ENCODE measurements at places on chromosomes 3 and 15.

DNA sequence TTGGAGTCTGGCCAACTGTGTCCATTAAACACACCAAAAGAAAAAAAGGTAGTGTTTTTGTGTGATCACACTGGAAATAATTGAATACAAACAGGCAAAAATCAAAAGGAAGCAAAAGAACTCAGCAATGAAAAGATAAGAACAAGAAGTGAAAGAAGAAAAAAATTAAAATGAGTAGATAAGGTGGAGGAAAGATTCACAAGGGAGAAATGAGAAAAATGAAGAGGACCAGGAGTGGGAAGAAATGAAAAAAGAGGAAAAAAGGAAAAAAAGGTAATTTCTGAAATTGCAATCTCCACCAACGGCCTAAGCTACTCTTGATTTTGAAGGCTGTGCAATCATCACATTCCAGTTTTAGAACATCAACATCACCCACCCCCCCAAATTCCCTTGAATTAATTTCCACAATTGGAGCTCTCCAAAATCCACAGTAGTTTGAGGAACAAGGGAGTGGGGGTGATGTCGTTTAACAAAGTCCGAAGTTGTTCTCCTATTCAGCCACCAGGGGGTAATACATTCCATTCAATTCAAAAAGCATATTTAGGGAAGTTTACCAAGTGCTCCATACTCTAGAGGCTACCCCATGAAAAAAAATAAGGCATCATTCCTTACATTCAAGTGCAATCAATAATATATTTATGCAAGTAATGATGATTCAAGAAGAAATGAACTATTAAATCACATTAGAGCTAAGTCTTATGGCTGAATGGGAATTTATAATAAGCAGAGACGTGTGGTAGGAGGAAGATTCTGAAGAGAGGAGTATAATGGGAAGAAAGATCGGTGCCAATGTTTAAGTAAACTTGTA is 37.4 kb downstream of the ZNF860 start:
- DNase-seq, result peak; percentile 70

GRCh38 chr3:150797155-150797554 is 34.2 kb upstream of the SIAH2 start:
- no peak for DNase-seq

DNA sequence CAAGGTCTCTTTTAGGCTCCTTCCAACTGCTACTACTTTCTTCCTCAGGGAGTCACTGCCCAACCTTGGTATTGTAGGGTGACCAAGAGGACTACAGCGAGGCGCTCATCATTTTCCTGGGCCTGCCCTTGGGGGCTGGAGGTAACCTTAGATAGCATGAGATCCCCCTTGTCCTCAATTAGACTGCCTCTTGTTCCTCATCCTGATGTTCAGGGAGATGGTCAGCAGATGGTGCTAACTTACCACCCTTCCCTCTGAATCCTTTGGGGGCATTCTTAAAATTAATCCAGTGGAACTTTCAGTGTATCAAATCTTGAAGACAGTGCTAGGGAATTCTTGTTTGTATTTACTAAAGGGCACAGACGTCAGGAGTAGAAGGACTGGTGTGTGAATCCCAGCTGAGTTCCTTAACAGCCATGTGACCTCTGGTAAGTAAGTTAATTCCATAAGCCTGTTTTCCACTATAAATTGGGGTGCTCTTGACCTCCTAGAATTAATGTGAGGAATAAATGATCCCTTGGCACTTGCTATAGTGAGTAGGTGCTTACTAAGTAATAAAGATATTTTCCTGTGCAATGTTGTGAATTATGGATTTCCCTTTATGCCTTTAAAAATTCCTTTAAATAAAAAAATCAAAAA is 4.1 kb upstream of the CLPX start:
- DNase-seq, result peak; percentile 67

DNA sequence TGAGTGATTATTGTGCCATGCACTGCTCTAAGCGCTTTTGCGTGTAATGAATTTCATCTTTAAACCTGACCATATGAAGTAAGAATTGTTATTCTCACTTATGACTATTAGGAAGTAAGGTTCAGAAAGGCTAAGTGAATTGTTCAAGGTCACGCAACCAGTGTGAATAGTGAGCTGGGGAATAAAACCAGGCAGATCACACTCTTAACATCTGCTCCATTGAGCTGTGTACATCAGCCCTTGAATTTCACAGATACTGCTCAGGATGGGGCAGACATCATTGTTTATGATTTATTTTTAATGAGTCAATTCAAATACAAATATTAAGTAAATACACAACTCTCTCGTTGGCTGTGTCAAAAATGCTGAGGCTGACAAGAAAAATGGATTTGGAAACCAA is 184.5 kb downstream of the FNDC3B start:
- DNase-seq, result no peak

GRCh38 chr3:143002083-143002712 is 828 bp downstream of the U2SURP start:
- peak; percentile 17 for DNase-seq

DNA sequence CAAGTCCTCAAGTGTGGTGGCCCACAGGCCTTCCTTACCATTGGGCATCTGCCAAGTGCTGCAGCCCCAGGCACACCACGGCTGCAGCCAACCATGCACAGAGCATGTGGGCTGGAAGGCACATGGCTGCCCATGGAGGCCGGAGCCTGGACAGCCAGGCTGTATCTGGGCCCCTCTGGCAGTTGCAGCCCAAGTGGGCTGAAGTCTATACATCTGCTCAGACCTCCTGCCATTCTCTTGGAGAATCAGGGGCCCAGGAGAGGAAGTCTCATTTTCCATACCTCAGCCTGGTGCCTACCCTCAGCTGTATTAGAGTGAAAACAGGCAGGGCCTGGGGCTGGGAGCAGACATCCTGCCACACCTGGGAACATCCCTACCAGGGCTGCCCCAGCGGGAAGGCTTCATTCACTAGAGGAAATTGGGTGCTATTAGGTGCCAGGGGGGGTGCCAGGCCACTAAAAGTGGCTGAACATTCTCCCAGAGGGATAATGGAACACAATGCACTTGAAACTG is 48.0 kb upstream of the SLCO2A1 start:
- DNase-seq, result no peak

- DNase-seq, result no peak
Observed at GRCh38 chr3:196501316-196502044, 2.1 kb downstream of the RNF168 start.

DNA sequence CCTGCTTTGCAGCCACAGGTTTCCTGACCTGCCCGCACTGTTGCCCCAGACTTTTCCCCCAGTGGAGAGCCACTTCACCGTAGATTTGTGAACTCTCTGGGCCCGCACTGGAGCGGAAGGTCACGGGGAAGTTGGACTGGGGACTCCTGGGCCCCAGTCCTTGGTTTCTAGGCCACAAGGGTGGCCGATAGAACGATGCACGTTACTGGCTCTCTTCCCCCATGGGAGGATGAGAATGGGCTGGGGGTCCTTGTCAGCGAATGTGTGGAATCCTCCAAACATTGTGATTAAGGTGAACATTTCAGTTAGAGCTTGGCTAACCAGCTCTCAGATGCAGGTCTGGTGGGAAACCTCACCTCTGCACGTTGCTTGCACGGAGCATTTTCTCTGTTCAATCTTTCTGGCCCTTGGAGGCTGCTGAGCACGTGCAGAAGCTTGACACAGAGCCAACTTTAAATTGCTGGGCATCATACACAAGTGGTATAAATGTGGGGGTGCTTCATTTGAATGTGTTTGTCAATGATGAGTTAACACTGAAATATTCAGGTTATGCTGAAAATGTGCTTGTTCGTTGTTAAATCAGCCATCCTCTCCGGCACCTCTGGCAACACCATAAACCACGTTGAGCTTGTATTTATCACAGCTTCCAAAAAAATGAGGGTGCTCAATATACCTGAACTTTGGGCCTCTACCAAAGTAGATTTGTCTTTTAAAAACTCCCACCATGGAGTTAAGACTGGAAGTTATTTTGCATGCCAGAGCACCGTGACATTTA is 976 bp downstream of the DIS3L start:
- peak; percentile 29 for DNase-seq

GRCh38 chr15:75843678-75844581 is 683 bp downstream of the UBE2Q2 start:
- DNase-seq, result peak; percentile 81

- no peak for DNase-seq
Observed at GRCh38 chr15:33535135-33535534, 224.4 kb downstream of the RYR3 start.

DNA sequence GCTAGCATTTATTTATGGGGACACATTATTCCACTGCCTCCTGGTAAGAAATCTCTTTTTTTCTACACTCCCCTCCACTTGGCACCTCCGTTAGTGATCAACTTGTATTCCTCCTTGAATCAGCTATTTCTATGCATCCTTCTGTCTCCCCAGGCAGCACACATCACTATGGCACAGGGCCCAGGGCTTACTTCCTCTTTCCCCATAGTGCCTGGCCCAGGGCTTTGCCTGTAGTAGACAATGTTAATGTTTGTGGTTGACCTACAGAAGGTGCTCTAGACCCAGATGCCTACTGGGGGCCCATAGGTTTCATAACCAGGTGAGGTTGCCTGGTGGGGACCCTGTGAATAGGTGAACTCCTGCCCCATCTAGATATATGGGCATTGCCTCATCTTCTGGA is 44.9 kb downstream of the EPHB1 start:
- DNase-seq, result no peak

DNA sequence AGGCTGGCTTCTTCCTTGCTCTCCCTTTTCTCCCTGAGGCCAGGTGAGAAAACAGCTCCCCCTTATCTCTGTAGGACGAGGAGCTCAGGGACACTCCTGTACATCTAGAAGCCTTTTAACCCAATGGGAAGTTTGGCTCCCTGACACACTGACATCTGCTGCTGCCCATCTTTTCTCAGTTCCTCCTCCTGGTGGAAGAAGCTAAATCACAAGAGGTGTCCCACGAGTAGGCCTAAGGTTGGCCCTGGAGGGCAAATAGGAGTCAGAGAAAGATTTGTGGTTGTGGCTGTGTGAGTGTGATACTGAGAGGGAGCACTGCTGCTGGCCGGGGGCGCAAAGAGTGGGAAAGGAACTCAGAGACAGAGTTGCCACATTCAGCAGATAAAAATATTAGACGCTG is 49.5 kb downstream of the ARHGAP31 start:
- DNase-seq, result no peak

- no peak for DNase-seq
Observed at GRCh38 chr15:34122771-34123183, 20.9 kb downstream of the PGBD4 start.

GRCh38 chr15:63601704-63602185 is 4.6 kb downstream of the FBXL22 start:
- DNase-seq, result peak; percentile 33

- no peak for DNase-seq
Observed at GRCh38 chr3:137335478-137335877, 377.7 kb downstream of the IL20RB start.

DNA sequence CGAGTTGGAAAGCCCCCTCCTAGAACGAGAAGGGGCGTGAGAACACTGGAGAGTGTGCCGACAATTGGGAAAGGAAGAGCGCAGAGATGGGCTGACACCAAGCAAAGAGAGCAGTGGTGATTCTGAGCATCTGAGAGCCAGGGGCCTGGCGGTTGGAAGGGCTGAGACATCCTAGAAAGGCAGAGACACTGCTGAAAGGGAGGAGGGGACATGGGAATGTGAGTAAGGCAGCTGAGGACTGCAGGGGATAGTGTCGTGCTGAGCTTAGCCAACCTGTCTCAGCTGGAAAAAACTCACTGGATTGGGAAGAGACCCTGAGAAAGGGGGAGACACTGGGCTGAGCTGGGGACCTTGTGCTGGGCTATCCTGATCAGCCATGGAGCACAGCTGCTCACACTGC is 58.1 kb upstream of the SLC6A6 start:
- peak; percentile 64 for DNase-seq

DNA sequence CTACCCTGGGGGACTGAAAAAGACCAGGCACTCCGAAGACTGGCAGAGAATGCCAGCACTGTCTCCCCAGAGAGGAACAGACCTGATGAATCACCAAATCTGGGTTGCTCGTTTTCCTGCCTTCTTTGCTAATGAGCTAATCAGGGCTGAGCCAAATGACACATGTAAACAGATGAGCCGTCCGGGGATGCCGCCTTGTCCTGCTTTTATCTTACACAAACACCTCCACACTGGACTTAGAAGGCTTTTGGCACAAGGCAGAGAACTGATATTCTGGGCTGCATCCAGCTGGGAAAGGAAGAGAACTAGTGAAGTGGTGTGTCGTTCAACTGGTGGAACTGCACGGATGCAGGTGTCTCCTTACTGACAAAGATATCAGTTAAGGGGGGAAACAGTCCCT is 88.1 kb downstream of the MECOM start:
- DNase-seq, result no peak

Data from iPS-NIHi11 (cell line).